ENCODE measurements at places on chromosomes 7 and 10.

- DNase-seq, result no peak
Measured at GRCh38 chr7:99041526-99041925, 102.4 kb downstream of the SMURF1 start.

- DNase-seq, result no peak
Measured at GRCh38 chr10:6564367-6564766, 15.7 kb downstream of the PRKCQ start.

DNA sequence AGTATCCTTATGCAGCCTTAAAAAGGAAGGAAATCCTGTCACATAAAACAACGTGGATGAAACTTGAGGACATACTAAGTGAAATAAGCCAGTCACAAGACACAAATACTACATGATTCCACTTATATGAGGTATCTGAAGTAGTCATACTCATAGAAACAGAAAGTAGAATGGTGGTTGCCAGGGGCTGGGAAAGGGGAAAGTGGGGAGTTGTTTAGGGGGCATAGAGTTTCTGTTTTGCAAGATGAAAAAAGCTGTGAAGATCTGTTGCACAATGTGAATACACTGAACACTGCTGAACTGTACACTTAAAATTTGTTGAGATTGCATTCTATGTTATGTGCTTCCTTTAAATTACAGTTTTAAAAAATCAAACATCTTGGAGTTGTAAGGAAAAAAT lies 2.9 kb downstream of the NUP205 start:
- DNase-seq, result no peak

- no peak for DNase-seq
Measured at GRCh38 chr10:27636816-27637215, 108.8 kb downstream of the MKX start.

DNA sequence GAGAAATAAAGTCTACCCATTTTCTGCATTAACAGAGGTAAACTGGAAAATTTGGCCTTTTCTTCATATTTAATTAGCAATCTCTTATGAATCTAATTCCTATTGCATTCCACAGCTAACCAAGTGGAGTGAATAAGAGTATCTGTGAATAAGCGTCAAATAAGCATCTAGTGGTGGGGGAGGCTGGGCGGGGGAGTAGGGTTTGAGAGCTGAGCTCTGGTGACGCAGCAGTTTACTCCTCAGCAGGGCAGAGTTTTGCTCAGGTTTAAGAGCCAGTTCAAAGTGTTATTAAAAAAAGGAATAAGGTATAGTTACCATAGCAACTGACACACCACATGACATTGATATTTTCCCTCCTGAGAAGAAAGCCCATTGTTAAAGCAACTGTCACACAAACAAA lies 1346.8 kb upstream of the CELF2 start:
- no peak for DNase-seq

- DNase-seq, result no peak
Measured at GRCh38 chr10:132520177-132520811, 17.3 kb upstream of the INPP5A start.

- DNase-seq, result no peak
Measured at GRCh38 chr7:122064971-122065370, 79.1 kb downstream of the AASS start.

GRCh38 chr10:131126321-131127137 lies 185.0 kb downstream of the TCERG1L start:
- DNase-seq, result no peak
